Ammon's horn (tissue), 1 donor: ENCODE measurements at places on chromosomes 7 and 10.

DNA sequence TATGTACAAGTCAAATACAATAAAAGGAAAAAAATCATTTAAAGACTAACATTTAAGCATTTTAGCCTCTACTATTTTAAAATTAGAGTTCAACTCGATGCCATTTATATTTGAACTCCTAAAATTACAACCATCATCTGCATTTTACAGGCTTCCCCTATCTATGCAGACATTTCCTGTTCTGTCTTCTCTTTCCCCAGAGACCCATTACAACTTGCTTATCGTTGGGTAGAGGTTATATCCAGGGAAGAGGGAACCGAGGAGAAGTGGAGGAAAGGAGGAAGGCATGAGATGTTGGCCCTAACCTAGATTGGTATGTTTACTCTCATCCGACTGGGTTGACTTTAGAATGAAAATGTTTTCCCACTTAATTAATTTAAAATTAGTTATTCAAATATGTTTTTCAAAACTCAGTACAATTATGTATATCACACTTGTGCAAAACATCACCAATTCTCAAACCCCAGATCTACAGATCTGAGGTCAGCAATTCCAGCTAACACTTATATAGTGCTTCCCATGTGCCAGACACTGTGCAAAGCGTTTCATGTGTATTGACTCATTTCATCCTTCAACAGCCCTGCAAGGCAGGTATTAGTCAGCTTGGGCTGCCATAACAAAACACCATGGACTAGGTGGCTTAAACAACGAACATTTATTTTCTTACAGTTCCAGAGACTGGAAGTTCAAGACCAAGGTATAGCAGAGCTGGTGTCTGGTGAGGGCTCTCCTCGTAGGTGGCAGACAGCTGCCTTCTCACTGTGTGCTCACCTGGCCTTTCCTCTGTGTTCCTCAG is 27.3 kb upstream of the HERPUD2 start:
- DNase-seq: no peak

GRCh38 chr7:116525913-116526861 is 1.4 kb downstream of the CAV1 start:
- peak; percentile 54 for DNase-seq

DNA sequence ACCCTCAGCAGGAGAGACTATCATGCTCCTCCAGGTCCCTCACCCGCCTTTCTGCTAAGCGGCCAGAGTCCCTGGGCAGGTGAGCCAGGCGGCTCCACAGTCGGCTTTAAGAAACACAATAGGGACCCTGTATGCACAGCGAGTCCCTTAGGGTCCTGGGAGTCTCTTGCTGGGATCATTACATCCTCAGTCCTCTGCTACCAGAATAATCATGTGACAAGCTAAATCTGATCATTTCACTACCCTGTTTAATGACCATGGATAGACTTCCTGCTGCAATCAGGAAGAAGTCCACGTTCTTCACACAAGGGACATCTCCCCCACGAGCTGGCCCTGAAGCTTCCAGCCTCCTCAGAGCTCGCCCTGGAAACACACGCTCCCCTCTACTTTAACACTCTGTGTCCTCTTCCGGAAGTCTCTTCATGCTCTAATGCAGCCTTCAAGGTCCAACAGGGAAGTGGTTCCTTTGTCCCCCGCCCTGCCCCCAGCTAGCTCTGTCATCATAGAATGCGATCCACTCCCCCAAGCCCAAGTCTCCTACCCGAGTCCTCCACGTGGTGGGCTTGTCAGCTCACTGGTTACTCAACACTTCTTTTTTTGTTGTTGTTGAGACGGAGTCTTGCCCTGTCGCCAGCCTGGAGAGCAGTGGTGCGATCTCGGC is 101.5 kb downstream of the RNF216 start:
- peak; percentile 72 for DNase-seq

DNA sequence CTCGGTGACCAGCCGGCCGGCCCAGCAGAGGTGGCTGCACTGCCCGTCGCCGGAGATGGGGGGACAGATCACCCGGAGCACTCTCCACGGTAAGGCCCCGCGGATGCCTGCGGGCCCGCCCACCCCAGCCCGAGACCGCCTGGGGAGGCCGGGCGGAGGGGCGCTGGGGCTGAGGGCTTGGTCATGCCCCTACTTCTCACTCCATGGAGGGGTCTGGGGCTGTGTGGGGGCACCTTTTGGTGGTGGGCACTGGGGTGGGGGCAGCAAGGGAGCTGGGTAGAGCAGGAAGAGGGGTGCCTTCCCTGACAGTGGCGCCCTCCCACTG is 61.8 kb downstream of the NEURL1 start:
- DNase-seq: no peak

DNA sequence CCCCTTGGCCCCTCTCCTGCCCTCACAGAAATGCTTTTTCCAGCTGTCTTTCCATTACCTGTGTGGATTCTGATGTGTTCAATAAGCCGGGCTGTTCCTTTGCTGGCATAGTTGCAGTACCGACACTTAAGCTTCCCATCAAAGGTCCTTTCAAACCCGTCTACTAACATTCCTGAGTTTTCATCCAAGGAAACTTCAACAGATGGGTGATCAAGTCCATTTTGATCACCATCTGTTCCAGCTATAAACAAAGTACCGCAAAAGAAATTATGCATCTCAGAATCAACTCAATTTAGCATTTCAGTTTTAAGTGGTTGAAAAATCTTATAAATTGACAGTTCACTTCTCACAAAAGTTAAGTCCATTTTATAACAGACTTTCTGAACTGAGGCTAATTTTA is 12.7 kb downstream of the IKZF5 start:
- no peak for DNase-seq

DNA sequence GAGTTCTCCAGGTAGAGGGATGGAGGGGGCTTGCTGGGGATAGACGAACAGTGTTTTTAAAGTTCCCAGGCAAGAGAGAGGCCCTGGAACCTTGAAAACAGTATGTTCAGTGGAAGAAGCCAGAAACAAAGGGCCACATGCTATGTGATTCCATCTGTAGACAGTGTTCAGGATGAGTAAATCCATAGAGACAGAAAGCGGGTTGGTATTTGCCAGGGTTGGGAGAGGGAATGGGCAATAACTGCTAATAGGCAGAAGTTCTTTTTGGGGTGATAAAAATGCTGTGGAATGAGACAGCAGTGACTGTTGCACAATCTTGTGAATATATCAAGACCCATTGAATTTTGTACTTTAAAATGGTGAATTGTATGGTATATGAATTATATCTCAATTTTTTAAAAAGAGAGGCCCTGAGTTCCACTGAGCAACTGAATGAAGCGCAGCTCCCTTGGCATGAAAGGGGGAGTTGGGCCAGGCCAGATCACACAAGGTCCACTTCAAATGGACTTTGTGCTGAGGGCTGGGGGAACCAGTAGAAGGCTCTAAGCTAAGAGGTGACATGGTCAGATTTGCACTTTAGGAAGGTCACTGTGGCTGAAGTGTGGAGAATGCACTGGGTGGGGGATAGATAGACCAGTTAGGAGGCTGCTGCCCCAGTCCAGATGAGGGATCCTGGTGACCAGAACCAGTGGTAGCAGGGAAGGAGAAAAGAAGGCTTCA is 34.0 kb downstream of the LEP start:
- DNase-seq: peak; percentile 43

- no peak for DNase-seq
These were observed 71.3 kb downstream of the LANCL2 start for GRCh38 chr7:55436457-55436856.

DNA sequence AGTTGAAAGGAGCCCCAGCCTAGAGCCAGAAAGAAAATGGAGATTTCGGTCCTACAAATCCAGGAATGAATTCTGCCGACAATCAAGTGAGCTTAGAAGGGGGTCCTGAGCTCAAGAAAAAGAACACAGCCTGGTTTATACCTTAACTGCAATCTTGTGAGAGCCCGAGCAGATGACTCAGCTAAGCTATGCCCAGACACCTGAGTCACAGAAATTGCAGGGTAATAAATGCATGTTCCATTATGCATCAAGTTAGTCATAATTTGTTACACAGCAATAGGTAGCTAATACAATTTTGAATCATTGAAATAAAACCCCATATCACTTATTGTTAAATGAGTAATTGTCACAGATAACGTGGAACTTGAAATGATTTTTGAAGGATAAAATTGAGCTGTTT is 111.8 kb upstream of the FOXP2 start:
- DNase-seq: no peak

DNA sequence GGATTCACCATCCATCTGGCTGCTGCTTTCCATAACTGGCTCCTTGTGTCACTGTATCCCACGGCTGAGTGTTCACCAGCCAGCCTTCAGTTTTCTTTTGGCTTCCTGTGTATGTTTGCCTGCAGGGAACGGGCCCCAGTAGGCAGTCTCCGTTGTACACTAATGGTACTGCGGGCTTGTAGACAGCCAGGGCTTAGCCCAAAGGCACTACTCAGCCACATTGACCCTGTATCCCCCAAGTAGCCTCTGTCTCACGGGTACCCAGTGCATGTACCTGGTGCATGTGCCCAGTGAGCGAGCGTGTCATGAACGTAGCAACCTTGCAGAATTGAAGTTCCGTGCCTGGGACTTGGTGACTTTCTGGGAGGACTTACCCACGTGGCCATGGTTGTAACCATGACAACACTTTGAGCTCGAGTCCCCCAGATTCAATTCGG is 6.1 kb downstream of the PFKFB3 start:
- DNase-seq: no peak

- DNase-seq: no peak
These were observed 1.7 kb upstream of the SUMF2 start for GRCh38 chr7:56062382-56062781.

- DNase-seq: no peak
These were observed 170.1 kb upstream of the INHBA start for GRCh38 chr7:41872966-41873365.

GRCh38 chr7:4885317-4885807 is 1.8 kb upstream of the RADIL start:
- DNase-seq: no peak

DNA sequence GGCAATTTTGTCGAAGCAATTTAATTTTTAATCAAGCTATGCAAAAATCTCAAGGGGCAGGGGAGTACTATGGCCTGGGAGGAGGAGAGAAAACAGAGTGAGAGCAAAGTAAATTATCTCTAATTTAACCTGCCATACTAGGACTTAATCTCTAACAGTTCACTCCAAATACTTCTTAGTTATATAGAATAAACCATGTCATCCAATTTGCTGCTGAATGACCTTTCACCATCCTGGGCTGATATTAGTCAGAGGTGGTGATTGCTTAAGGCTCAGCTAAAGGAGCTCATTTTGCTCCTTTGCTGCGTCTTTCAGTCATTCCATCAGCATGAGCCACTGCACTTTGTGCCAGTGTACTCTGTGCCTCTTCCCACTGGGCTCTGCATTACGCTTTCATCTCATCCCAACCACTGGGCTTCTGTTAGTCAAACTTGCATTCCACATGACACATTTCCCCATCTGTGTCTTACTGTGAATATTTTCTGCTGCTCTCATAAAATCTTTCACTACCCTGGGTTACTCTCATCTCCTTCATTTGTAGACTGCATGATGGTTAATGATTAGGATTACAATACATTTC is 84.3 kb downstream of the CD36 start:
- peak; percentile 21 for DNase-seq

DNA sequence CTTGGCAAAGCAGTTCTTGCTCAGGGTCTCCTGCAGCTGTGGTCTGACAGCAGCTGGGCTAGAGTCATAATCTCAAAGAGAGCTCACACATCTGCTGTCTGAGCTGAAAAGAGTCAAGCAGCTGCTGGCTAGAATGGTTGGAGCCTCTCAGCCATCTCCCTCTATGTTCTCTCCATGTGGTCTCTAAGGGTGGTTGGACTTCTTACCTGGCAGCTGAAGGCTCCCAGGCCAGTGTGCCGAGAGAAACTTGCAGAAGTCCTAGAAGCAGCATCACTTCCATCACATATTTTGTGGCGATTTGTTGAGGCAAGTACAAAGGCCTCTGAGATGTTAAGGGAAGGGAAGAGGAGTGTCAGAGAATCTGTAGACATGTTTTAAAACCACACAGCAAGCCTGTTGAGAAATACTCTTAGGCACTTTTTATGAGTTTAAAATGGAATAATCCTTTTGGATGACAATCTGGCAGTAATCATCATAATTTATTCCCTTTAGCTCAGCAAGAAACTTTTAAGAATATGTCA is 93.2 kb downstream of the REEP3 start:
- peak; percentile 41 for DNase-seq

GRCh38 chr7:73770002-73770859 is at the start of gene CLDN3:
CLDN3 (minus strand) TSS chr7:73770270; CDS start chr7:73770049, 221 bp downstream.
- DNase-seq: no peak

- no peak for DNase-seq
These were observed 464 bp downstream of the DENND2A start for GRCh38 chr7:140640060-140640637.

GRCh38 chr10:124271676-124272075 is 147.0 kb downstream of the OAT start:
- no peak for DNase-seq

DNA sequence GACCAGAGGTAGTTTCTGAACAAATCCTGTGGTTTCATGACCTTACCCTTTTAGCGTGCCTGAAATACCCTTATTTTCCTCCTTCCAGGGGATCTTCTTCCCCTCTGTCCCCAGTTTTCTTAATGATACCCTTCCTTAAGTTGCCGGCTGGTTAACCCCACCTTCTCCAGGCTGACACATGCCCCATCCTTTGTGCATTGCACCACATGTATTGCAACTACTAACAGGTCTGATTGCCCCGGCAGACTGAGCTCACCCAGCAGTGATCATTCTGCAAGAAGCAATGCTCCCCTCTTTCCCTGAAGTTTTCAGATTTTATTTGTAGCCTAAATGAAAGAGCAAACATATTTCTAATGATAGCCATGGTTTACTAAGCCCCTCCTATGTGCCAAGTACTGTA is 108.2 kb downstream of the HIP1 start:
- no peak for DNase-seq

DNA sequence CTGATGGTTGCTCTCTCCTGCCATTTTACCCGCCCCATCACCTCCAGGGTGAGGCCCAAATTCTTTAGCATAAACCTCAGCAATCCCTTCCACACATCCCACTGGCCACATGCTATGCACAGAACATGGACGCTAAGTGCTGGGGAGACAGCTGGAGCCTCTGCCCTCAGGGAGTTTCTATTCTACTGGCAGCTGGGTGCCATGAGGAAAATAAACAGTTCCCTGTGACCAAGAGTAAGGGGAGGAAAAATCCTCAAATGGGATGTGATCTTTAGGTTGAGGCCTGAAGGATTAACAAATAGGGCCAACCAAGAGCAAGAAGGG is 1.2 kb downstream of the PARP12 start:
- DNase-seq: no peak

DNA sequence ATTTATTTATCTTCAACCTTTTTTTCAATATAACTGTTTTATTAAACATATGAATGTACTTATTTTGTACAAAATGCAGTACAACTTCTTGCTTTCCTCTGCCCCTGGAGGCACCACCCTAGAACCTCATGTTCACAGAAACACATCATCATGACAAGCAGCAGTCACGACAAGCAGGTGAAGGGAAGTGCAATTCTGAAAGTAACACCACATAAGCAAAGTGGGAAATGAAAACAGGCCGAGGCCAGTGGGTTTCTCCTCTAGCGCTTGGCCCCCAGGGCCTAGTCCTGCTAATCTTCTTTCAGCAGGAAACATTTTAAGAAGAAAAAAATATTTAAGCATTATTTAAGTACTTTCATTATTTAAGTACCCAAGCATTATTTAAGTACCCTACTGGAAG is 598.1 kb downstream of the SH2D4B start:
- DNase-seq: no peak
